ENCODE measurements at places on chromosomes 2 and 18. TPM values are rescaled to one million over a fixed set of nuclear protein-coding genes. Genes with fewer than 3 reads are reported as not detected.

ATG4B gene
- total RNA-seq = 39.5 TPM

MYCN gene
- total RNA-seq = 1.1 TPM

CEBPZOS gene
- total RNA-seq = 28.6 TPM

RBFA gene
- total RNA-seq = 25.0 TPM

FAM124B gene
- 0.57 TPM for total RNA-seq

ACMSD gene
- total RNA-seq = 1.9 TPM

DNA sequence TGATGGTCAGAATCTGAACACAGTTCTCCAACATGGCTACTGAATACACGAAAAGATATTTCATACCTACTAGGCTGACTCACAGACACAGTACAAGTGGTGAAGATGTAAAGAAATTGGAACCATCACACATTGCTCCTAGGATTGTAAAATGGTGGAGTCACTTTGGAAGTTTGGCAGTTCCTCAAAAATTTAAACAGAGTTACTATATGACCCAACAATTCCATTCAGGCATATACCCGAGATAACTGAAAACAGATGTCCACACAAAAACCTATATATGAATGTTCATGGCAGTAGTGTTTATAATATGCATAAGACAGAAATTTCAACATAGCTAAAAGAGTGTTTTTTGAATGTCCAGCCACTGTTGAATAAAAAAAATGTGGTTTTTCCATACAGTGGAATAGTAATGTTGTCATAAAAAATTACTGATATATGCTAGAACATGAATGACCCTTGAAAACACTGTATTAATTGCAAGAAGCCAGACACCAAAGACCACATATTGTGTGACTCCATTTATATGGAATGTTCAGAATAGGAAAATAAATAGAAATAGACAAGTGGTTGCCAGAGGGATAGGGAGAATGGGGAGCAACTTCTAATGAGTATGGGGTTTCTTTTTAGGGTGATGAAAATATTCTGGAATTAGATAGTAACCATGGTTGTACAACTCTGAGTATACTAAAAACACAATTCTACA is 10.1 kb downstream of the RMP24 start:
- no peak for DNase-seq

DNA sequence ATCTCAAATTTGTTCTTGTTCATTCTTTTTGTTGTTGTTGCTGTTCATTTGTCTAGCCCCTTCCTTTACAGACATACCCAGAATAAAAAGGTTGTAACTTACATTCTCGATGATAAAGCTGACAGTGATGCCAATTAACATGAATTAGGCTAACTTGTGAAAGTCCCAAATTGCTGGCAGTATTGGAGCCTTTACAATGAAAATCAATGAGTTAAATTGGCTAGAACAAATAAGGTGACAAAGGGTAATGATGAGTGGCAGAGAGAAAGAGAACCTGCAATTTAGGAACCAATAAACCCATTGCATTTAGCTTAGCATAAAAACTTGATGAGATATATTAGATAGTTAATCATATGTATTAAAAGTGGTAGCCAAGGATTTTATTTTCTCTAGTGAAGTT is 521.0 kb downstream of the ADCYAP1 start:
- no peak for DNase-seq

GRCh38 chr2:20544153-20544747 is 97.4 kb downstream of the RHOB start:
- no peak for DNase-seq

DNA sequence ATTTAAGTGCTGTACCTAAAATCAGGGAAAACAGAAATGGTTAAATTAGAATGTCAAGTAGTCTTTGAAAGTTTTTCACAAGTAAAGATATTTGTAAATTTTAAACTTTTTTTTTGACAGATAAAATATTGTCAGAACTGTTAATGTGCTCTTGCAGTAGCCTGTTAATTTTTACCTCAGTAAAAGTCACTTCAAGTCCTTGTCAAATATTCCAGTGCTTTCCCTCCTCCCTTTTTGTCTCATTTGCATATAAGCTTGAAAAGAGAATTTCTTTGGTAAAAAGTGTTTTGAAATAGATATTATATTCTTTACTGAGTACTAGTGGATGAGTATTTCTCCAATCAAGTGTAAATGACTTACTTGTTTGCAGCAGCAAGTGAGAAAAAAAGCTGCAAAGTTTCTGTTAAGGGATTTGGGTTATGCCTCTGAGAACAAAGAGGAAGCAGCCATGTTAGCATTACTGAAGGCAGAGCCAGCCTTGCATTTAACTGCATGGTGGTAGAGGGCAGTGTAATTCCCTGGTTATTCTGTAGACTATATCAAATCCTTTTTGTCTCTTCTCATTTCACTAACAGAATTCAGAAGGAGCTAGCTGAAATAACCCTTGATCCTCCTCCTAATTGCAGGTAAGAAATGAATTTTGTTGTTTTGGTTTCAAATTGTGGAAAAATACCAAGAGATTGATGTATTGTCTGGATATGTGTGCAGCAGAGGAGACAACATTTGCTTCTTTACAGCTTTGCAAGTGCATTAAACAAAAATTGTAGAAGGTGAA is 3.2 kb downstream of the UBE2E3 start:
- no peak for DNase-seq

GRCh38 chr2:231482806-231483391 is 18.6 kb upstream of the NCL start:
- DNase-seq = peak; percentile 77

GRCh38 chr2:85795331-85796045 is 41.7 kb downstream of the ATOH8 start:
- no peak for DNase-seq

DNA sequence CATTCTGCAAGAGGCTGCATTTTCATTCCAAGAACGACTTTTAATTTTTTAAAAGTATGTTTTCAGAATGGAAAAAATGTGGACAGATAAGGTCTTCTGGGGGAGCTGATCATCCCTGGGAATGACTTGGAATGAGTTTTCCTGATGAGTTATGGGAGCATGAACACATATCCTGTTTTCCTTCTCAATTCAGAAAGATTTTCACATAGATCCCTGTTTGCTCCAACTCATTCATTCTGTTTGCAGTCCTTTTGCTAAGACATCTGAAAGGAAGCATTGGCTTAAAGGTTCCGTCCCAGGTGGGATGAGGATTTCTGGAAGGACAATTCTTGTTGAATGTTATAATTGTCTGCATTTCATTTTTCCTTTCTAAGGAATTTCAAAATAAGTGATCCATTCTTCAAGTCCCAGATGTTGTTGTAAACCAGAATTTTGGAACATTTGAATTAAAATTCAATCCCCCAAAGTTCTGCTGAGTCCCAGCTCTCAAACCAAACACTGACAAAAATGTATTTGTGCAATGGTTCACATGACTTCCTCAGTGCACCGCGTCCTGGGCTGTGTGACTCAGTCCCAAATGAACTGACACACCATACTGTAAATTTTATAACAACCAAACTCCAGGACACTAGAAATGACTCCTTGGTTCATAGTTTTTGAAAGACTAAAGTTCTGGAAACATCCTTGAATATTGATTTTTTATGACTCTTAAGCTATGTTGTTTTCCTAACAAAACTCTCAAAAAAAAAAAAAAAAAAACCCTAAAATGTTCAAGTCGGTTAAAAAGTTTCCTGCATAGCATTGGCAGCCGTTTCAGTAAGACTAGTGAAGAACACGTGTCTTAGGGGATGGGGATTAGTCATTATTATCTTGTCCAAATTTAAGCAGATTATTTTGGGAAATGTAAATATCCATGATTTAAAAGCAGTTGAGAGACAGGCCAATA is 281.8 kb upstream of the TCF4 start:
- DNase-seq = no peak

DNA sequence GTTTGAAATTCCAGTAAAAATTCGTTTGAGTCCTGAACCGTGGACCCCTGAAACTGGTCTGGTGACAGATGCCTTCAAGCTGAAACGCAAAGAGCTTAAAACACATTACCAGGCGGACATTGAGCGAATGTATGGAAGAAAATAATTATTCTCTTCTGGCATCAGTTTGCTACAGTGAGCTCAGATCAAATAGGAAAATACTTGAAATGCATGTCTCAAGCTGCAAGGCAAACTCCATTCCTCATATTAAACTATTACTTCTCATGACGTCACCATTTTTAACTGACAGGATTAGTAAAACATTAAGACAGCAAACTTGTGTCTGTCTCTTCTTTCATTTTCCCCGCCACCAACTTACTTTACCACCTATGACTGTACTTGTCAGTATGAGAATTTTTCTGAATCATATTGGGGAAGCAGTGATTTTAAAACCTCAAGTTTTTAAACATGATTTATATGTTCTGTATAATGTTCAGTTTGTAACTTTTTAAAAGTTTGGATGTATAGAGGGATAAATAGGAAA is 80.7 kb downstream of the ACSL3 start:
- no peak for DNase-seq

DNA sequence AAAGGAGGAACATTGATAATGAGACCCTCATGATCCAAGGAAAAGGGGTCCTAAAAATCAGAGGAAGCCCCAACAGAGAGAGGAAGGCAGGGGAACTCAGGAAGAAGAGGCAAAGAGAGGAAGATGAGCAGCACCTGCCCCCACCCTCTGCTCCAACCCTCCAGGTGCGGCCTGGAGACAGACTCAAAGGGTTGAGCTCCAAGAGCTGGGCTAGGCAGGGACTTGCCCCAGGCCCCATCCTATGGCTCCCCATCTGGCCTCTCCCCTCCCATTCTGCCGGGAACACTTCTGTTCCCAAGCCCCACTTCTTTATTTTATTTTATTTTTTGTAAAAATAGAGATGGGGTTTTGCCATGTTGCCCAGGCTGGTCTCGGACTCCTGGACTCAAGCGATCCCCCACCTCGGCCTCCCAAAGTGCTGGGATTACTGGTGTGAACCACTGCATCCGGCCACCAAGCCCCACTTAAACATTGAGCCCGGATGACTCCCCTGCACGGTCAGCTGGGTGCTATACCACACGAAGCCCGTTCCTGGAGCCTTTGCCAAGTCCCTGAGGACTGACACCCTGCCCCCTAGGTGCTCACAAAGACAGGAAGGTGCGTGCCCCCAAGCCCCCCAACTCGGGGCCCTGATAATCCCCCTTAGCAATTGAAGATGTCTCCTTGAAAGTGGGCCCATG is 3.8 kb upstream of the GPR55 start:
- DNase-seq = no peak

DNA sequence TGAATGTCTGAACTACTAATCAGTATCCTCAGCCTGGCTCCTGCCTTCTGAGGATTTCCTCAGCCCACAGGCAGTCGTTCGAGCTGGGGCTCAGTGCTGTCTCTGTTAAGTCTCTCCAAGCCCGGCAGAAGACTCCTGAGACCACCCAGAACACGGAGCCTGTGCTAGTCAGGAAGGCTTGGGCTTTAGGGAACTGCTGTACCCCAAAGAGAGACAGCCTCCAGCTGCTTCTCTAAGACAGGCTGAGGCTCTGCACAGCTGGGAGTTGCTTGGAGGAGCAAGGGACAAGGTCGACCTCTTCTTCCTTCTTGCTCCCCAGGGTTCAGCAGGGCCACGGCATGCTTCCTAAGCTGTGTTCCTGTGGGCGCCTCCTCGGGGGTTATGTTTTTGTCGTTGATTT is 283.4 kb upstream of the MYT1L start:
- DNase-seq = no peak

GRCh38 chr2:25602333-25602723 is 71.0 kb downstream of the DTNB start:
- no peak for DNase-seq

DNA sequence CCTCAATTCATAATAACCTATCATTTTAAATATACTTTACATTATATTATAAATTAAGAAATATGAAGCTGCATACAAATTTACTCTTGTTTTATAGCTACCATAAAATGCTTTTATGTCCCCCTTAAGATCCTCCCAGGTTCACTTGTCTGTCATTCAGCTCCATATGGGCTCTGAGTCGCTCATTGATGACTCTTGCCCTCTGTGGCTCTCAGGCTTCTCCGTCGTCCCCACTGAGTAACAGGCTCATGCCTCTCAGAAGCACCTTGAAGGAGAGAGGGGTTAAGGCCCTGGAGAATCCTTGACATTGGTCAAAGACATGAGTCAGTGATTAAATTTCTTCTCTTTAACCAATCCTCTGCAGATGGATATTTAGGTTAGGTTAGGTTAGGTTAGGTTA is 6.2 kb upstream of the MCM6 start:
- DNase-seq = no peak

DNA sequence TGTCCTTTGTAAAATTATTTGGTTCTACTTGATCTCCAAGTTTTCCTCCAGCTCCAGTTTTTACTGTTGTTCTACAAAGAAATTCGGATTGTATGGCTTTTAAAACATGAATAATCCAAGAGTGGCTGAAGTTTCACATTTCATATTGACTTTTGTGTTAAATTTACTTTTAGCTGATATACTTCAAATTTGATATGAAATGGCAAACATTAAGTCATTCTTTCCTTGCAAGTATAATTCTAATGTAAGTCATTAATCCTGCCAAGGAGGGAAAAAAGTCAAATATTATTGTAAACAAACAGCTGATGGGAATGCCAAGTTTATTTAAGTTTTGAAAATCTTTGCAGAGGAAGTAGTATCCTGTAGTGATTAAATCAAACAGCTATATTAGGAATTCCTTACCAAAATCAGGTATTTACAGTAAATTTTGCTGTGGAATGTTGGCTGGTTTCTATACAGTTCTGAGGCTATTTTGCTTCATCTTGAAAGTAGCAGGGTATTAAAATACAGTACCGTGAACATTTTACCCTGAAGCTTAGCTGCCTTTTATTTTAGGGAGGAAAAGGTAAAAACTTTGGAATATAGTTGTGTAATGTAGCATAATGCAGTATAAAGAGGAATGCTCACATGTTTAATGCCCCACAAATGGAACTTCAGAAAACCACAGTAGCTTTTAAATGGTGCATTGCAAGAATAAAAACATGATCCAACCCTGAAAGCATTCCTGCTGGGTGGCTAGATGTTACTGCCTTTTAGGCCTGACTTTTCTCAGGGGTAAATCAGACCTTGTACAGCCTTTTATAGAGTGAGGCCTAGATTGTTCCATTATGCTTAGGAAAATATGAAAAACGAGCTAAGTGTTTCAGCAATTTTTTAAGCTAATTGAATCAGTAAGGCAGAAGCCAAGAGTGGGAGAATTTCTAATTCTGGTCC is 62.7 kb upstream of the NT5C1B start:
- DNase-seq = no peak

DNA sequence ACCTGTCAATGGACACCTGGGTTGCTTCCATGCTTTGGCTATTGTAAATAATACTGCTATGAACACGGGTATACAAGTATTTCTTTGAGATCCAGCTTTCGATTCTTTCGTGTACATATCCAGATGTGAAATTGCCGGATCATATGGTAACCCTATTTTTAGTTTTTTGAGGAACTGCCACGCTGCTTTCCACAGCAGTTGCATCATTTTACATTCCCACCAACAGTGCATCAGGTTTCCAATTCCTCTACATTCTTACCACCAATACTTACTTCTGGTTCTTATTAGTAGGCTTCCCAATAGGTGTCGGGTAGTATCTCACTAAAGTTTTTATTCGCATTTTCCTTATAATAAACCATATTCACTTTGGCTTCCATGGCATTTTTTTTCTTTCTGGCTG is 69.6 kb downstream of the PID1 start:
- DNase-seq = no peak

GRCh38 chr2:208010506-208010905 is 14.8 kb downstream of the PLEKHM3 start:
- no peak for DNase-seq
